ENCODE measurements at places on chromosomes 7 and 10.

- DNase-seq, result no peak
These were observed 5.6 kb upstream of the PKD1L1 start for GRCh38 chr7:47953822-47954221.

DNA sequence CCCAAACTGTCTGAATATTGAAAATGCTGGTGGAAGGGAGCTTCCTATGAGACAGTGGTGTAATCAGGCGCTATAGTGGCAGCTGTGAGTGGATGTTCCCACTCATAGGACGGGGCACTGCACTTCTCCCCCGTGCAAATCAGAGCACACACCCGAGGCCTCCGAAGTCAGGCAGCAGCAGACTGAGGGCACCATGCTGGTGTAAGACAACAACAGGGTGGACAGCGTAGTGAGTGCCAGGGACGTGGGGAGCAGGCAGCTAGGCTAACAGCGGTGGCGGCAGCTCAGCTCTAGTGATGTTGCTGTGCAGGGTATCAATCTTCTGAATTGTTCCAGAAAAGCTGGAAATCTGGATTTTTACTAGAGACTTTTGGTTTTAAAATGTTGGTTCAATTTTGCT, 19.2 kb downstream of the C10orf53 start:
- no peak for DNase-seq

- DNase-seq, result no peak
These were observed 195.8 kb upstream of the NPVF start for GRCh38 chr7:25424113-25424512.

- no peak for DNase-seq
These were observed 127.6 kb upstream of the SLC26A5 start for GRCh38 chr7:103573479-103574058.

- DNase-seq, result no peak
These were observed 96.2 kb downstream of the SH2D4B start for GRCh38 chr10:80633910-80634309.

- no peak for DNase-seq
These were observed 16.7 kb upstream of the C10orf90 start for GRCh38 chr10:126687121-126687606.

DNA sequence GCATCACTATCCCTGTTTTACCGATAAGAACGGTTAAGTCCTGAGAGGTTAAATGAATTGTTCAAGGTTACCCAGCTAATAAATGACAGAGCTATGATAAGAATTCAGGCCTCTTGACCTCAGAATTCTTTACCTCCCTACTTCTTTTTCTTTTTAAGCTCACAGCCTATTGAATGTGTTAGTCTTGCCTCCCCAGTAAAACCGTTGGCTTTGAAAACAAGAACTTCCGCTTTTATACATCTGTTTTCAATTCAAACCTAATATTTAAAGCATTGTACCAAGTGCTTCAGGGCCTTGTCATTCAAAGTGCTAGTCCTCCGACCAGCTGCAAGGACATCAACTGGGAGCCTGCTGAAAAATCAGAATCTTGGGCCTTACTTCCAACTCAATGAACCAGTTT, 15.6 kb downstream of the SEC31B start:
- no peak for DNase-seq

Data from stimulated activated naive CD8-positive, alpha-beta T cell treated with anti-CD3 and anti-CD28 coated beads, Interleukin-15, Interleukin-2, amounts not matched to agents 100 U/mL and 50 U/mL, for 24 hours (primary cell).